Stomach (tissue), 19 donors: ENCODE measurements at places on chromosomes 11 and 22. TPM values are rescaled to one million over a fixed set of nuclear protein-coding genes. Genes with fewer than 3 reads are reported as not detected.
A peak's percentile ranks its signal among the peaks of the same experiment; 100 is the strongest.

NEFH gene
- polyA plus RNA-seq: not detected

STARD10 gene
- 759 TPM for polyA plus RNA-seq

SNRPD3 gene
- polyA plus RNA-seq: 101 TPM

SORL1 gene
- polyA plus RNA-seq: 1.8 TPM

ALDH3B1 gene
- polyA plus RNA-seq: 12.7 TPM

NTM gene
- 0.50 TPM for polyA plus RNA-seq

IGSF22 gene
- not detected for polyA plus RNA-seq

PTPRCAP gene
- polyA plus RNA-seq: 25.3 TPM

OR8D1 gene
- polyA plus RNA-seq: not detected

OTOG gene
- polyA plus RNA-seq: not detected

OR4C45 gene
- polyA plus RNA-seq: not detected

OR5A1 gene
- polyA plus RNA-seq: not detected

MMP10 gene
- 8.8 TPM for polyA plus RNA-seq

TMPRSS13 gene
- 3.8 TPM for polyA plus RNA-seq

PLAAT5 gene
- polyA plus RNA-seq: 1.9 TPM

TM7SF2 gene
- 38.6 TPM for polyA plus RNA-seq

GRCh38 chr22:42651134-42651533 lies 1.9 kb upstream of the CYB5R3 start:
- no peak for DNase-seq

DNA sequence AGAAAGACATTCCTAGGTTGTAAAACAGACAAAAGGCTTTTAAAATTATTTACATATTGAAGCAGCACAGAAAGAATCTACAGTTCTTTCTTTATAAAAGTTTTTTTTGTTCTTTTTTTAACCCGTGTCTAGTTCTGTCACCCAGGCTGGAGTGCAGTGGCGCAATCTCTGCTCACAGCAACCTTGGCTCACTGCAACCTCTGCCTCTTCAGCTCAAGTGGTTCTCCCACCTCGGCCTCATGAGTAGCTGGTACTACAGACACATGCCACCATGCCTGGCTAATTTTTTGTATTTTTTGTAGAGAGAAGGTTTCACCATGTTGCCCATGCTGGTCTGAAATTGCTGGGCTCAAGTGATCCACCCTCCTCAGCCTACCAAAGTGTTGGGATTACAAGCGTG lies 3.8 kb upstream of the INCENP start:
- DNase-seq: no peak

DNA sequence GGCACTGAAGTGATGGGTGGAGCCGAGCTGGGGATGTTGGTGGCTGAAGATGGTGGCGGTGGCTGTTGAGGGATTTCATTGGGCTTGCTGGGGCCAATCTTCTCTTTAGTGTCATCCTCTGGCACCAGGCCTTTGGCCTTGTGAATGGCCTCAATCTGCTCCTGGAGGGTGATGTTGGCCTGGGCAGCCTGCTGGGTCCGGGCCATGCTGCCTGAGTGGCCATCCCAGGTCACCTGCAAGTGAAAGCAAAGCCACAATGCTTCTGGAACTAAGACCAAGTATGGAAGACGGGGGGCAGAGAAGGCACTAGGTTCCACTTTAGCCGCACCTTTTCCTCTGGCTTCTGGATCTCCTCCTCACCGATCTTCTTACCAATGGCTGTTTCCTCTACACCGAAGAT lies 12.1 kb upstream of the TBC1D10A start:
- no peak for DNase-seq

DNA sequence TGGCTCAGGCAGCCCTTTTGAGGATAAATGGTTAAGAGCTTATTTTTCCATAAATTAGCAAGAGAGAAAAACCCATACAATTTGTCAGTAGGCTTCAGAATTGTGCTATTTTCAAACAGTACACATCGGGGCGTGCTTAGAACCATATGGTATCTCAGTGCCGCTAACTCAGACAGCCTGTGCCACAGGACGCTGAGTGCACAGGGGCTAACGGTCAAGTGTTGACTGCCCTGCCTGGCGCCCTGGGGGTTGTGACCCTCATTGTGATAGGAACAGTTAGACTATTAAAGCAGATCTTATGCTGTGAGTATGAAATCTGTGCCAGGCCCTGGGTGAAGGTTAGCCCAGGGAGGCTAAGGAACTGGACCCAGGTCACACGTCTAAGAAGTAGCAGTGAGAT lies 1519.7 kb downstream of the BRD1 start:
- no peak for DNase-seq

DNA sequence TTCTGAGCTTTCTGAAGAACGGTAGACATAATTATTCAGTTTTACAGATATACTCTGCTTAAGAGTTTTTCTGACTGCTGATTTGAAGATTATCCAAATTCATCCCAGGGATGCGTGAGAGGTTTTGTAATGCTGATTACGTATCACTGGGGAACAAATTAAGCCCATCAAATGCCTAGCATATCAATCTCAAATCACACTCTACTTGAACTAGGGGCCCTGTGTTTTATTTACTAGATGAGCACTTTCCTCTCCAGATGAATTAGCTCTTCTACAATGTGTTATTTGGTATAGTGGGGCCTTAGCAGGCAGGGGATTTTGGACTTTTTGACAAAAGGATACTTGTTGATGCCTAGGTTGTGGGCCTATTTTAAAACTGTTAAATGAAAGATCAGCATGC lies 177.9 kb downstream of the JRKL start:
- DNase-seq: no peak

GRCh38 chr22:44372611-44373010 lies 59.9 kb upstream of the SHISAL1 start:
- DNase-seq: no peak

DNA sequence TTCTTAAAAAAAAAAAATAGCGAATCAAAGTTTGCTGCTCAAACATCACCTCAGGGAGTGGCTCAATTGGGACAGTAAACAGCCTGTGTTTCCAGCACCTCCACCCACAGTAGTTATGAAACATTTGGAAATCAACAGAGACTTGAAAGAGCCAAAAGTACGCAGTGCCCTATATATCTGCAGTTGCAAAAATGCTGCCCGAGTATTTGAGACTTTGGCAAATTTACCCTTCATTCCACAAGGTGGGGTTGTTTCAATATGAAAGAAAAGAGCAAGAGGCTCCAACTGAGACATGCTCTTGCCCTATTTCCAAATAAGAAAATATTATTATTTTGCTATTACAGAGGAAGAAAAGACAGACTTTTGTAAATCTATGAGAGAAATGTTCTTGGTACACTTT lies 851.1 kb upstream of the RAG2 start:
- DNase-seq: no peak

GRCh38 chr11:86301742-86302091 lies 323 bp upstream of the HIKESHI start:
- no peak for DNase-seq

DNA sequence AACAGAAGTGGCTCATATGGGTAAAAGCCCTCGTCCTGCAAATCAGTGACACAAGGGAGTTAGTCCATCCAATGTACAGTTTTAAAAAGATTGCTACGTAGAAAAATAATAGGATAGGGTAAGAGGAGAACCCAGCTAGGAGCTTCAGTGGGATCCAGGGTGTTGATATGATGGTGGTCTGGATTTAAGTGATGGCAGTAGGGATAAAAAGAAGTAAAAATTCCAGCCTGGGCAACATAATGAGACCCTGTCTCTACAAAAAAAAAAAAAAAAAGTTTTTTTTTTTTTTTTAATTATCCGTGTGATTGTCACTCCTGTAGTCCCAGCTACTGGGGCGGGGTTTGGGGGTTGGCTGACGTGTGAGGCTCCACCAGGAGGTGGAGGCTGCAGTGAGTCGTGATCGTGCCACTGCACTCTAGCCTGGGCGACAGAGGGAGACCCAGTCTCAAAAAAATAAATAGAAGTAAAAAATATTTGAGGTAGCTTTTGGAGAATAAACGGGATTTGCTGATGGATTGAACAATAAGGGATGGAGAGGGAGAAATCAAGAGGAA lies 7.0 kb upstream of the L3MBTL2 start:
- DNase-seq: peak; percentile 64

- no peak for DNase-seq
Observed at GRCh38 chr11:61123775-61124571, 21.7 kb downstream of the CD5 start.

DNA sequence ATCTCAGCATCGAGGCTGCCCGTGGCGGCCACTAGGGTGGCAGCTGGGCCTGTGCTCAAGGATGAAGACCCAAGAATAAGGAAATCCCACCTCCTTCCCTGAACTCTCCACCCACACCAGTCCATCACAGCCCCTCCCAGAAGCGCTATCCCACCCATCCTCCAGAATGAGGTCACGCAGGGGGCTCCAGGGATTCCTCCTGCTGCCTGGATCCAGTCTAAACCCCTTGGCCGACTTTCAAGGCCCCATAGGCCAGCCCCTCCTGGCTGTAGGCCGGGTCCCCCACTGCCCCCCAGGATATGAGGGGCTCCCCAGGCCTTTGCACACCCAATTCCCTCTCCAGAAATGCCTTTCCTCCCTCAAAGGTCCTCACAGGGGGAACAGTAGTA lies 19.0 kb upstream of the SCGB1A1 start:
- peak; percentile 88 for DNase-seq

- peak; percentile 25 for DNase-seq
Observed at GRCh38 chr11:104254347-104254746, 90.4 kb upstream of the PDGFD start.

DNA sequence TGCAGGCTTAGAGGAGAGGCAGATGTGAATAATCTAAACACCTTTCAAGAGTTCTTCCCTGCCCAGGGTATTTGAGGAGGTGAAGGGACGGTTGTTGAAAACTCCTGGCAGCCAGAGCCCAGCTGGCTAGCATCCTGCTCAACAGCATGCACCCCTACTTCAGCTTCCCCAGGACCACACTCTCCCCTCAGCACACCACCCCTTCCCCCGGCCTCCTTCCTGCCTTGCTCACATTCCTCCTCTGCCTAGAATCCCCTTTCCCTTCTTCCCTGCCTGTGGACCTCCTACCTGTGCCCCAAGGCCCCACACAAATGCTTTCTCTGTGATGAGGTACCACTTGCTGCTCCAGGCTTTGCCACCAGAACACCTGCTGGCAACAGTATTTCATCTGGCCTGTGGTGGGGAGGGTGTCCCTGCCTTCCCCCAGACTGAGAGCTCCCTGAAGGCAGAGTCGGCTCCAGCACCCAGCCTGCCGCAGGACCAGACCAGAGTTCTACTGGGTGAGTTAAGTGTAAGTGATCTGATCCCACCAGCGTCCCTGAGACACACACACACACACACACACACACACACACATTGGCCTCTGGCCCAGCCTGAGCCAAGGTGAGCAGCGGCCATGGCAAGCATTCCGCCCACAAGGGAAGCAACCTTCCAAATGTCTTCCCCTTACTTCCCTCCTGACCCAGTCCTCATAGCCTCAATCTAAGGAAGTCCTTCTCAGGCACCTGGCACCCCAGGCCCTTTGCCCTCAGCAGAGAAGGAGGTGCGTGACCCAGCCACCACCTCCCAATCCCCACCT lies 79.5 kb downstream of the PDE2A start:
- no peak for DNase-seq

GRCh38 chr11:127281534-127281933 lies 281.0 kb upstream of the KIRREL3 start:
- no peak for DNase-seq

DNA sequence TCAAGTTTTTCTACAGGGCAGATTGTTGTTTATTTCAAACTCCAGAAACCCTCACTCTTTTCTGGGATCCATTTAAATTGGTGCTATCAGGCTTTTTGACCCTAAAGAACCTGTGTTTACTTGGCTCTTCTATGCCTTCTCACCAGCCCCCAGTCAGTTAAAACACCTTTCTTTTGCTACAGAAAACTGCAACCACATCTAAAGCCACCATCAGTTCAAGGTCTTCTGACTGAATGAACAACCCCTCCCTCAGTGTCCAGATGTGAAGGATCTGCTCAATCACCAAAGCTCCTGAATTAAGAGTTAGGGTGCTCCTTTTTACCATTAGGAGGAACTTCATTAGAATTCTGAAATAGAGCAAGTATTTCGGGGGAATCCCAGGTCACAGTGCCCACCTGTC lies 7.0 kb upstream of the GLYATL1B start:
- DNase-seq: no peak

GRCh38 chr22:26597480-26597879 lies 7.5 kb upstream of the TPST2 start:
- DNase-seq: no peak

- DNase-seq: no peak
Observed at GRCh38 chr11:79430280-79430679, 10.6 kb downstream of the TENM4 start.

GRCh38 chr11:123797114-123797513 lies 9.0 kb downstream of the OR6M1 start:
- no peak for DNase-seq

GRCh38 chr11:113289431-113290187 lies 24.8 kb upstream of the TTC12 start:
- DNase-seq: peak; percentile 85

DNA sequence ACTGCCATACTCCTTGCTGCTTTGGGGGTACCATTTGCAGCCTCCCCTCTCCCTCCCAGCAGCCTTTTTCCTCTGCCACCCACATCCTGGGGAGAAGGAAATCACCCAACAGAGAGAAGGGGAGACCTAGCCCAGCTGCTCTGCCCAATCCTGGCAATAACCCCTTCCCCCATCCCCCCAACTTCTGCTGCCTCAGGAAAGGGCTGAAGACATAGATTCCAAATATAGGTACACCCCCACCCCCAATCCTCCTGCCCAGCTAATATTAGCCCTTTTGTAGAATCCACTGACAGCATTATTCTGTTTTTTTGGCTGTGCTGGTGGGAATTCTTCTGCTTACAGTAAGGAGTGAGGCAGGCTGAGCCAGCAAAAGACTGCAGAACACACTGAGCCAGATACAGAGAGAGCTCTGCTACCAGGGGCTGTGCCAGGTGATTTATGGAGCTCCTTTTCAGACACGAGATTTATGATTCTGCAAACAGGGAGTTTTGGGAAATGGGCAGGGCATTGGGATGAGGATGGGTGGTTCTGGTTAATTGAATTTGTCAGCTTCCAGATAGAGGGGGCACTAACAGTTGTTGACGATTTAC lies 164.0 kb downstream of the TENM4 start:
- peak; percentile 62 for DNase-seq
